ENCODE measurements at places on chromosomes 6 and 20. TPM values are rescaled to one million over a fixed set of nuclear protein-coding genes. Genes with fewer than 3 reads are reported as not detected.

Gene IMPG1
- not detected for total RNA-seq

Gene L3MBTL3
- 4.2 TPM for total RNA-seq

Gene PAX1
- total RNA-seq, result not detected

Gene PDE7B
- 0.03 TPM for total RNA-seq
